Body of pancreas (tissue), 4 donors: ENCODE measurements at places on chromosomes 7 and 10.
A peak's percentile ranks its signal among the peaks of the same experiment; 100 is the strongest.

DNA sequence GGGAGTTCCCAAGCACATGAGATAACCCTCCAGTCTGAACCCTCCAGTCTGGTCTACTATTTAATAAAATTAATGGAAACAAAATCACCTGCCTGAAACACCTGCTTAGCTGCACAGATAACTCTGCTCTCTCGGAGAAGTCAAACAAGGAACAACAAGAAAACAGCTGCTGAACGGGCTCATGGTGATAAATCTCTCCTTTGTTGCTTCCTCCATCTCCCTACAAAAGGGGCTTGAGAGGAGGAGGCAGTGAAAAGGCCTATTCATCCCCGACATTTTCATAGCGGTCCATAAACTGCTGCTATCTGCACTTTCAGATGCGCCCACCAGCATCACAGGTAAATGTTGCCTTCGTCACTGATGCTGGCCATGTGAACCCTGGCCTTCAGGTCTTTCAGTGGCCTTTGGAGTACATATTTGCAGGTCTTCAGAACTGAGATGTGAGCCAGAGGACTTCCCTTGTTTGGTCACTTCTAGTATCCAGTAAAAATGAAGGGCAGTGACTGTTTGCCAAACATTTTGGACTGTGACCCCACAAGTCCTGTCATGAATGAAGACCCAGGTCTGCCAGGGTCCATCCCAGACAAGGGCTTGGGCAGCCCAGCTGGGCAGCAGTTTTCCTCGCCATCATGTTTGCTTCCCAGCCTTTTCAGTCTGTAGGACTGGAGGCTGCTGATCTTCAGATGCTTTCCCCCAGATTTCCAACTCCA lies 15.9 kb downstream of the FKBP6 start:
- DNase-seq: no peak

DNA sequence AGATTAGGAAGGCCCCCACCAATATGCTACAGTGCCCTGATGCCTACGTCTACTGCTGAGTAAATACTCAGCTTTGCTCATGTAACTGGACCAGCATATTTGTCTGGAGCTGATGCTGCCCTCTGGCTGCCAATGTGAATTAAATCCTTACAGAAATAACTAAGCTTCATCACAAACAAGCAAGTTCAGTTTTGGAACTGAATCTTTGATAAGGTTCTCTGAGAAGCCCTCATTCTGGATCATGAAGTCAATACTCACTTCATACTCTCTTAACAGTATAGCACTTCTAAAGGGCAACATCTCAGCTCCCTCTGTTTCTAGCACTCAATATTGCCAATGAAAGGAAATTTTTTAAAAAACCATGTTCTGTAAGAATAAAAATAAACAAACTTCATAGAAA lies 246.7 kb downstream of the ETV1 start:
- peak; percentile 58 for DNase-seq

DNA sequence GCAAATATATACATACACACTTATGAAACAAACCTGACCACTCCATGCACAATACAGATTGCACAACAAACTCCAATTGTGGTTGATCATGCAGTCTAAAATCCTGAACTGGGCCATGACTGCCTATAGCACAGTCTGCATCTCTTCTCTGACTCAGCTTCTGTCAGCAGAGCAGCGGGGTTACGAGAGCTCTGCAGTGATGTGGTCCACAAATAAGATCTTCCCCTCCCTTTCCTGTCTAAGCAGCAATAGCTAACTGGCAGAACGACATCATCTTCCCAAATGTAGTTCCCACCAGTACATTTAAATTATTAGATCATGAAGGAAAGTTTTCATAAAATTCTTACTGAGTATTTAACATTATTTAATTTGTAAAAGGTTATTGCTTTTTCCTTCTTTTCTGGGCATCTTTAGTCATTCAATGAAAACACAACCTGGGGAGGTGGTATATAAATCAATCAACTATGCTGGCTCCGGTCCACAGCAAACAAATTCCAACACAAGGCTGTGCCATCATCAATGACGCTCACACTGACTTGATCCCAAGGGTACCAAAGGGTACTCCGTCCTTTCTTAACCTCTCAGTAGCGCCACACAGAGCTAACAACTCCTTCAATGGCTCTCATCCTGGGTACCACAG lies 17.1 kb downstream of the ARHGAP21 start:
- DNase-seq: peak; percentile 24

DNA sequence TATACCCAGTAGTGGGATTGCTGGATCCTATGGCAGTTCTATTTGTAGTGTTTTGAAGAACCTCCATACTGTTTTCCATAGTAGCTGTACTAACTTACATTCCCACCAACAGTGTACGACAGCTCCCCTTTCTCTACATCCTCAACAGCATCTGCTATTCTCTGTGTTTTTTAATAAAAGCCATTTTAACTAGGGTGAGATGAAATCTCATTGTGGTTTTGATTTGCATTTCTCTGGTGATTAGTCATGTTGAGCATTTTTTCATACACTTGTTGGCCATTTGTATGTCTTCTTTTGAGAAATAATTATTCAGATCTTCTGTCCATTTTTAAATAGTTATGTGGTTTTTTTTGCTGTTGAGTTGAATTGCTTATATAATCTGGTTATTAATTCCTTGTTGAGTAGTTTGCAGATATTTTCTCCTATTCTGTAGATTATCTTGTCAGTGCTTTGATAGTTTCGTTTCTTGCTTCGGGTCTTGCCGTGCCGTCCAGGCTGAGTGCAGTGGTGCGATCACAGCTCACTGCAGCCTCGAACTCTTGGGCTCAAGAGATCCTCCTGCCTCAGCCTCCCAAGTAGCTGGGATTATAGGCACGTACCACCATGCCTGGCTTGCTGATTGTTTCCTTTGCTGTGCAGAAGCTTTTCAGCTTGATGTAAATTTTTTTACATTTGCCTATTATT lies 12.0 kb downstream of the MTG1 start:
- DNase-seq: no peak

DNA sequence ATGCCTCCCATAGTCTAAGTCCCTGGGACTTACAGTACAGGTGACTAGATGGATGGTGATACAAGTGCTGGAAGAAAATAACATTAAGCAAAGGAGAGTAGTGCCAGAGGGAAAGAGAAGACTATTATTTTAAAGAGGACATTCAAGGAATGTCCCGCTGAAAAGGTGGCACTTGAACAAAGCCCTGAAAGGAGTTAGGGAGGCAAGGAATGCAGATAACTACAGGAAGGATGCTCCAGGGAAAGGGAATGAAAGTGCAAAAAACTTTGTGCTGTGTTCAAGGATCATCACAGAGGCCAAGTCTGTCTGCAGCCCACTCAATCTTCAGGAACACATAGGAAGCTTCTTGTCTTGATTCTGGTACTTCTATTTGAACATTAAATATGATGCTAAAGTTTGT lies 14.9 kb downstream of the ANKMY2 start:
- no peak for DNase-seq

- peak; percentile 27 for DNase-seq
These were observed 101.3 kb downstream of the COL13A1 start for GRCh38 chr10:69902835-69903535.

- DNase-seq: no peak
These were observed 54.9 kb upstream of the ANK3 start for GRCh38 chr10:60444494-60445064.

GRCh38 chr7:29319719-29320521 lies 125.3 kb downstream of the CHN2 start:
- peak; percentile 50 for DNase-seq

- DNase-seq: no peak
These were observed 142.7 kb downstream of the JCAD start for GRCh38 chr10:29916669-29917068.

DNA sequence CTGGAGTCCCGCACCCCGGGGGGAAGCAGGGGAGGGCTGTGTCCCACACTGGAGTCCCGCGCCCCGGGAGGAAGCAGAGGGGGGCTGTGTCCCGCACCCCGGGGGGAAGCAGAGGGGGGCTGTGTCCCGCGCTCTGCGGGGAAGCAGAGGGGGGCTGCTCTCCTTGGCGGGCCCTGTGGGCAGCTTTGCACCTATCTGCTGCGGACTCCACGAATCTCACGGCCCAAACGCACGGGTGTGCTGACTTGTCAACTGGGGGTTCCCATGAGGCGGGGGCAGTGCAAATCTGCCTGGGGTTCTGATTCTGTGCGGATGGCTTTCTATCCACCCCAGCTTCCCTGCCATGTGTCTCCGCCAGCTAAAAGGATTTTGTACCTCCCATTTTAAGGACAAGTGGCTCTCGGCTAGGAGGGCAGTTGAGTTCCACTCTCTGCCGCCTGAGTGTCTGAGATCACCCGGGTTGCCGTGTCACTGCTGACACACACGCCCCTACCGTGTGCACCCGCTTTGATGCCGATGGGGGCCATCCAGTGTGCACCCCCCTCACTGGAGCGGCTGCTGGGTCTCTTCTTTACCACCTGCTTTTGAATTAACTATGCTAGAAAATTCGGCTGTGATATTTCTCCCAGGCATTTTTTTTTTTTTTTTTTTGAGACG lies 20.5 kb downstream of the GPER1 start:
- DNase-seq: no peak

DNA sequence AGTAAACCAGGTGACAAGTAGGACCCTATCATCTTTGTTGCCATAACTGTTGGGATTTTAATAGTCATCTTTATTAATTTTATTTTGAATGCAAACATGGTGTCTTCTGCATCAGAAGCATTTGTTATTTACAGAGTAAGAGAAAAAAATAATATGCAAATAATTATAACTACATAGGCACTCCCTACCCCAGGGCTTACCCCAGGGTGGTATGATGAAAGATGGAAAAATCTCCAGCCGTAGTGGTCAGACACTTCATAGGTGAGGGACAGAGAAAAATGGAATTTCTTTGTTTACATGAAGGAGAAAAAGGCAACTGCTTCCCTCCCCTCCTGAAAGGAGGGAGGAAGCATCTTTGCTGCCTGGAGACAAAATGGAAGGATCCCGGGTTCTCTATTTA lies 29.7 kb downstream of the STOX1 start:
- DNase-seq: no peak
